ENCODE measurements at places on chromosomes 2 and 18. TPM values are rescaled to one million over a fixed set of nuclear protein-coding genes. Genes with fewer than 3 reads are reported as not detected.

- no peaks in the 10 kb centered on the region for H3K4me1 ChIP-seq
- no peaks in the 10 kb centered on the region for H3K36me3 ChIP-seq
- peaks cover 6% of the 10 kb centered on the region for H3K27me3 ChIP-seq
- no peak overlapping the region for H3K27ac ChIP-seq
These were observed 72.1 kb upstream of the FHL2 start for GRCh38 chr2:105470979-105471378.

GRCh38 chr2:236523249-236523648 lies 46.4 kb upstream of the ACKR3 start:
- H3K36me3 ChIP-seq: no peaks in the 10 kb centered on the region
- peaks cover 5% of the 10 kb centered on the region for H3K4me1 ChIP-seq
- H3K27me3 ChIP-seq: peaks cover 43% of the 10 kb centered on the region
- no peak for DNase-seq
- no peak overlapping the region for H3K4me3 ChIP-seq

Gene CNTNAP5
- not detected for total RNA-seq

GRCh38 chr2:172617115-172617514 lies 61.2 kb downstream of the PDK1 start:
- H3K27me3 ChIP-seq: no peaks in the 10 kb centered on the region
- no peak for DNase-seq

Gene DNAJC5G
- not detected for total RNA-seq
